ENCODE measurements at places on chromosomes 6 and 20. TPM values are rescaled to one million over a fixed set of nuclear protein-coding genes. Genes with fewer than 3 reads are reported as not detected.

DNA sequence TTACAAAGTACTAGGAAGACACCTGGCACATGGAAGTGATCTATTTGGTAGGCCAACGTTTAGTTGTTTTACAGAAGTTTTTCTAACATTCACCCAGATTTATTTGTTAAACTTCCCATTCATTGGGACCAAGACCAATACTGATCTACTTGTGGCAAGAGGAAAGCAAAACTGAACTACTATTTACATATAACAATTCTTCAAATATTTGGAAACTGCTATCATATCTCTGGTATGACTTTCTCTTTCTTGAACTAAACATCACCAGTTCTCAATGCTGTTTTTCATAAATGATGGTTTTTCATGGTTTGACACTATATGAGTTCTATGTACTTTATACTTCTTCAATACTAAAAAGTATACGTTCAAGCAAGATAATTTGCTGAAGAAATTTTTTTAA is 189.2 kb downstream of the ASCC3 start:
- DNase-seq: no peak

GRCh38 chr6:164640956-164641355 is 668.4 kb downstream of the C6orf118 start:
- DNase-seq: no peak

DNA sequence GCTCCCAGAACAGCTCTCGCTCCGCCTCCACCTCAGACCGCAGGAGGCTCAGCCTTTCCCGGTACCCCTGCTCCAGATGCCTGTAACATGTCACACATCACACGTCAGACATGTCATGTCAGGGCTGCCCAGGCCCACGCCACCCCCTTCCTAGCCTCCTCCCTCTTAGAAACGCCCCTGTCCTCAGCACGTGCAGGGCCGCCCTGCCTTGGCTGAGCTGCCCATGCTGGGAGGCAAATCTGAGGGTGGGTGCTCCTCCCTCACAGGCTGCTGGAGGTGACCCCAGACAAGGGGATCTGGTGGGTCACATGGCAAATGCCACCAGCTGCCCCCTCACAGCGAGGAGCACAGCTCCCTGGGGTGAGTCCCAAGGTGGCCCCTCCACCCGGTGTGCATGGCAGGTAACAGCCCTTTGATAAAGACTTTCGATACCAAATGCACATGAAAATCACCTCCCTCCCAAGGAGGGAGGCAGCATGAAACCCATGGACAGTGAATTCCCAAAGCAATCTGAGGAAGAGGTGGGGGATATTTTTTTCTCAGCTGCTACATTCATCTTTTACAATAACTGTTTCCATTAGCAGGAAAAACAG is 84.1 kb downstream of the GINS1 start:
- DNase-seq: no peak

DNA sequence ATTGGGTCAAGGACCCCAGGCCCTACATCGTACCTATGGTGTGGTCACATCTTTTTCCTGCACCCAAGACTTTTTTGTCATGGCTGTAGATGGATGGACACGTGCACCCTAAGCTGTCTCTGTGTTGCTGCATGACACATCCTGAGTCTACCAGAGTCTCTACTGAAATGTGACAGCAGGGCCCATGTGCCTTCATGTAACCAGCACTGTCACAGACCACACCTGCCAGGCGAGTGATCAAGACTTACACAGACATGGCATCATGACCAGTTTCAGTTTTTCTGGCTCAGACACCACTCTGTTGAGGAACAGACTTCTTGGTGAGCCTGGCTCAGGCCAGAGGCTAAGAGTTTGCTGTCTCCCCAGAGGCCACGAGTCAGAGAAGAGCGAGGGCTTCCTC is 7.6 kb downstream of the PRND start:
- DNase-seq: no peak

GRCh38 chr6:1200081-1200408 is 111.9 kb upstream of the FOXQ1 start:
- DNase-seq: no peak

DNA sequence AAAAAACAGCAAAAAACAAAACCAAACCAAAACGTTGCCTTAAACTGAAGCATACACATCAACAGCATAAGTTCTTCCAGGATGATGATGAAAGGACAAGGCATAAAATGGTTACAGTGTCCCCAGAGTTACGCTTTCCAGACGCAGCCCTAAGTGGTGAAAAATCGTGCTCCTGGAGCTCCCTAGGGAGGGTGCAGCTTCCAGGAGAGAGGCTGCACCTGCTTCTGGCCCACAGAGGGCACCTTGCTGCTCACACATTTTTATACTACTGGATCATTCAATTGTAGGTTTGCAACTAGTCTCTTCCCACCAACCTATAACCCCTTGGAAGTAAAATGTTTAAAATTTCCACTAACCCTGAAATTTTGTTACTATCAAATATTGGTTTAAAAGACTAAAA is 115.0 kb downstream of the PRKN start:
- DNase-seq: no peak

DNA sequence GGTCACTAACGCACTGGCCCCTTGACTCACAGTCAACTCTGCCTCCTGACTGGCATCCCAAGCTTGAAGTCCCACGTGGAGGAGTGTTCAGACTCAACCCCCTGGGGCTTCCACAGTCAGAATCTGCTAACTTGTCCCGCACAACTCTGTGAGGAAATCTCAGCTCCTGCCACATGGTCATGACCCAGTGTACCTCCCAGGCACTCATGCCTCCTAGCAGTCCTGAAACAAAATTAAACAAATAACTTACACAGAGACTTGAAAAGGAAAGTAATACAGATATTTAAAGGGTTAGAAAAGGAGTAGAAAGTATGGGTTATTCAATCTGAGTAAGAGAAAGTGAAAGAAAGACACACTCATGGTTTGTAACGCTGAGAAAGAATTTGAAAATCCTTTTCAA is 134.9 kb downstream of the GMDS start:
- DNase-seq: no peak

DNA sequence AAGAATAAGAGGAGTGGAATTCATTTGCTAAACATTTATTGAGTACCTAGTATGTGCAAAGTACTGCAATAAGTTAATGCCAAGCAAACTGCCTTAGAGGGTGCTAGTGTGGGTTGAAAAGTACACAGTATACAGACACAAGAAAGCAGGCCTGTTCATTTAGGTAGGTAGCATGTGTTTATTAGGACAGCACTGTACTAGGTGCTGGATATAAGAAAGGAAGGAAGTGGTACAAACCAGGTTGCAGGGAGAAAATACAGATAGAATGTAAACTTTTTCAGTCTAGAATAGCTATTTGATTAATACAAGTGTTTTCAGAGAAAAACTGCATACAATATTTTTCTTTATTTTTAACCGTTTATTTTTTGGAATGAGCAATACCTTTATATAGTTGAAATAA is 68.1 kb downstream of the PHF20 start:
- no peak for DNase-seq

GRCh38 chr6:73980096-73980495 is 284.1 kb downstream of the CD109 start:
- DNase-seq: no peak

DNA sequence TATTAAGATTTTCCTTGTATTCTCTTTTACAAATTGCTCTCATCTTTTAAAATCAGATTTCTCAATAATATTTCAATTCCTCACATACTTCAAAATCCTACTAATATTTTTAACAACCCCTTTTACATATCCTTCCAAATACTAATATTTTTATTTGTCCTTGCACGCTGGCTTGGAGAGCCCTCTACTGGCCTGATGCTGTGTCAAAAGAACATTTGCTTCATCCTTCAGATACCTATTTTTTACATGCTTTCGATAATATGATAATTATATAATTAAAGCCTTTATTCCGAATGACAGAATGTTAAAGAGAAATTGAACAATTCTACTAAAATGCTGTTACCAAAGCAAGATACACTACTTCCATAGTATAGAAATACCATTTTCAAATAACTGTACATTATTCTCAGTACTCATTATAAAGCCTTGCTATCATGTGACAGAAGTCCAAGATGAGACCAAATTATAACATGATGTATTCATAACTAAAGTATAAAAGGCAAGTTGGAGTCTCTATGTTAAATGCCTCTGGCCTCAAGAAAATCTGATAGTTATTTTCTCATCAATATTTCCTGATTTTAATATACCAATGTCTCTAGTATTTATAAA is 39.0 kb upstream of the PLN start:
- DNase-seq: no peak

DNA sequence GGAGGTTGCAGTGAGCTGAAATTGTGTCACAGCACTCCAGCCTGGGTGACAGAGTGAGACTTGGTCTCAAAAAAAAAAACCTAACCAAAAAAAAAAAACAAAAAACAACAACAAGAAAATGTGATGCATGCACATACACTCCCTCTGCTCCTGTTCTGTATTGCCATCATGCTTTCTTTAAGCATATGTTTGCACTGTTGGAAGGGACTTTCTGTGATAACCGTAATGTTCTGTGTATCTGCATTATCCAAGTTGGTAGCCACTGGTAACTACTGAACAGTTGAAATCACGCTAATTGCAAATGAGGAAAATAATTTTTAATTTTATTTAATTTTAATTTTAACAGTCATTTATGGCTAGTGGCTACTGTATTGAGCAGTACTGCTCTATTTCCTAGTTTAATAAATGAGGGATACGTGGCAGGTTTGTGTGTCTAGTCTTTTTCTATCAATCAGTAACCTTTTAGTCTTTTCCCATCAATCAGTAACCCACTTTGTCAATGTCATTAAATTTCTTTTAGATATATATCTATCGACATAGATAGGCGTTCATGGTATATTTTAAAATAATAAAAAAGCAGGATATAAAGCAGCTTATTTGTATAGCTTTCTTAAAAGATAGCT is 135.6 kb downstream of the ASCC3 start:
- no peak for DNase-seq

GRCh38 chr20:22775671-22776139 is 191.3 kb upstream of the FOXA2 start:
- DNase-seq: no peak

GRCh38 chr6:37525460-37526357 is 26.0 kb upstream of the CCDC167 start:
- no peak for DNase-seq

Gene CHMP4B
- 79.5 TPM for total RNA-seq

Gene DEFB116
- not detected for total RNA-seq

Gene C4B
- total RNA-seq: 150 TPM

Gene SERAC1
- total RNA-seq: 5.0 TPM

Gene TPBG
- 7.4 TPM for total RNA-seq
